ENCODE measurements at places on chromosomes 4 and X. TPM values are rescaled to one million over a fixed set of nuclear protein-coding genes. Genes with fewer than 3 reads are reported as not detected.

- no peak for DNase-seq
These were observed 47.6 kb upstream of the NKAP start for GRCh38 chrX:119991005-119991787.

GRCh38 chr4:13196721-13197120, 287.4 kb downstream of the RAB28 start:
- DNase-seq: no peak

- DNase-seq: no peak
These were observed 52.2 kb downstream of the SMIM20 start for GRCh38 chr4:25966171-25966570.

GRCh38 chr4:163448540-163449203, 24.9 kb downstream of the TKTL2 start:
- no peak for DNase-seq

CLIC2 gene
- polyA plus RNA-seq: 2.7 TPM

DNA sequence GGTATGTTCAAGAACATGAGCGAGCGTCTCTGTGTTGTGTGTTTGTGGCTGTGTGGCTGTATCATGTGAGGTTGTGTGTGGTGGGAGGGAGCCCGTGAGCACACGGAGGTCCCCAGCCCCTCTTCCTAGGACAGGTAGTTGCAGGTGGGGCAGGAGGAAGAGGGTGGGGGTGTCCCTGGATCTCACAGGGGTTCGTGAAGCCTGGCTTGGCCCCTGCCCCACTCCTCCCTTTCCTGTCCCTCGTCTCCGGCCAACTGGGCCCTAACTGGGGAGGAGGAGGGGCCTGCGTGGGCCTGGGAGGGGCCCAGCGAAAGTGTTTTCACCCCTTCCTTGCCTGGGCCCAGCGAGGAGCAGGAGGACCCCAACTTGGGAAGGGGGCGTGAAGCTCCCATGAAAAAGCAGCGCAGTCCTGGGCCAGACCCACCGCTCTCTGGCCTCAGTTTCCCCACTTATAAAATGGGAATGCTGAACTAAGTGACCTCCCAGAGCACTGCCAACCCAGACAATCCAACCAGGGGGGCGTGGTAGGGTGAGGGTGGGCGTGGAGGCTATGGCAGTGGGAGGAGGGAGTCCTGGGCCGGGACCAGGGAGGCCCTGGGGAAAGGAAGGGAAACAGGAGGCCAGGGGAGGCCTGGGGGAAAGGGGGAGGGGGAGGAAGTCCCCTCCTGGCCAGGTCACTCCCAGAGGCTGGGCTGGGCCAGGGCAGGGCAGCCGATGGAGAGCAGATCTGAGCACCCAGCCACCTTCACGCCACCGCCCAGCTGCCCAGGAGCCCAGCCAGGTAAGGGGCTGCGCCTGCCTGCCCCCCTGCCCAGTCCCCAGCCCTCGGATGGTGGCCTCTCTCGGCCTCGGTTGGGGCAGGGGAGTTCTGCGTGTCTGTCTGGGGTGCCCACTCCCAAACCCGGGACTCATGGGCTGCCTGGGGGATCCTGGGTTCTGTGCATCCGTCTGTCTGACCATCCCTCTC, at the start of gene AVPR2:
Gene AVPR2, plus strand, starts transcription at position 683 of the 967 bp plus-strand sequence. CDS start 473 bp downstream, outside the sequence.
- no peak for DNase-seq
